ENCODE measurements at places on chromosomes 5 and 9.

- DNase-seq, result peak; percentile 61
These were observed 26.2 kb upstream of the RICTOR start for GRCh38 chr5:39100301-39100850.

- peak; percentile 89 for DNase-seq
These were observed 21.3 kb downstream of the GALNT10 start for GRCh38 chr5:154211641-154212390.

DNA sequence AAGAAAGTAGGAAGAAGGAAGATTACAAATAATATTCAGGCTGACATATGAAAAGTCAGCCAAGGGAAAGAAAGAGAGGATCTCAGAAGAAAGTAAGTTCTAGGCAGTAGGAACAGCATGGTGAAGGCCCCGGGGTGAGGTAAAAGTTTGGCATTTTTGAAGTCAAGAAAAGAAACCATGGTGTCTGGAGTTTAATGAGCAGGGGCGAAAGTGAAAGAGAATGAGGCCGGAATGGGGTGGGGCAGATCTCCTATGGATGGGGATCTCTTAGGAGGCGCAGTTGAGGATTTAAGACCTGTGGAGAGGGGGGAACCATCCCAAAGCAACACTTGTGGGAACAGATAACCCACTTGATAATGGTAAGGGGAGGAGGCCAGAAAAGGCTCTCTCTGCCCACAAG is 42.3 kb upstream of the SMAD5 start:
- DNase-seq, result no peak

- DNase-seq, result no peak
These were observed 71.0 kb downstream of the SV2C start for GRCh38 chr5:76154009-76154690.

- DNase-seq, result peak; percentile 61
These were observed 65.5 kb upstream of the SPTLC1 start for GRCh38 chr9:92180669-92181181.

- peak; percentile 49 for DNase-seq
These were observed 53.7 kb downstream of the RGMB start for GRCh38 chr5:98827161-98827560.

DNA sequence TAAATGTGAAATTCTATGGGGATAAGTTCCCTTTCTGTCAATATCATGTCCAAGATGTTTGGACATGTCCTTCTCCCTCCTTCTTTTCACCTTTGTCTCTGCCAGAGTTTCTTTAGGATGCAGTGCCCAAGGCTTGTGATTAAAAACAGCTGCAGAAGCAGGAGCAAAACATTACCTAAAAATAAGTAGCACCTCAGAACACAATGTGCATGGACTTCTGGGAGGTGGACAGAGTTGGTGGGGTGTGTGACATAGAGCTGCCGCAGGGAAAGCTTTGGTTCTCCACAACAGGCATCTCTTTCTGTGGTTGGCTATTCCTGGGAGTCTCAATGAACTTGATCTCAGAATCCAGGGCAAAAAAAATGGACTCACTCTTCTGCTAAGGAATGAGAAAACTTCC is 97.0 kb downstream of the SEC61B start:
- no peak for DNase-seq

DNA sequence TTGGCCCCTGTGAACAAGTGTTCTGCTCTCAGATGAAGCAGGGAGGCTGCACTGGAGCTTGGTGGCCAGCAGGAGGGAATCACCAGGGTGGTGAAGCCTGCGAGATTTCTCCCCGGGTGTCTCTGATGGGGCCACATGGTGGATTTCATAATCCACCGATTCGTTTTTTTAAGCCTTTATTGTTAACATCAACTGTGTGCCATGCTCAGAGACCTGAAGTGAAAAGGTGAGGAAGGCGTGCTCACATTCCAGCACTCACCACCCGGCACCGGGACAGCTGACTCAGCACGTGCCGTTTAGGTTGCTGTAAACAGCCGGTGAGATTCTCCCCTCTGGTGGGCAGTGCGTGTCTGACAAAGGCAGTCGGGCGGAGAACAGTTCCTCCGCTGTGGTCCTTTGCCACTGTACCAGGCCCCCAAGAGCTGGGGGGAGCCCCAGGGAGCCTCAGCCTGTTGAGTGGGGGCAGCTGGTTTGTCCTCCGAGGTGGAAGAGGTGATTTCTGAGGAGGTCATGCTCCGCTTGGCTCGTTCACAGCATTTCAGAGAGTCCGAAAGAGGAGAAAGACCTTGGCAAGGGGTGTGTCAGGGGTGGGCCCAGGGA is 12.7 kb upstream of the AHRR start:
- peak; percentile 54 for DNase-seq

DNA sequence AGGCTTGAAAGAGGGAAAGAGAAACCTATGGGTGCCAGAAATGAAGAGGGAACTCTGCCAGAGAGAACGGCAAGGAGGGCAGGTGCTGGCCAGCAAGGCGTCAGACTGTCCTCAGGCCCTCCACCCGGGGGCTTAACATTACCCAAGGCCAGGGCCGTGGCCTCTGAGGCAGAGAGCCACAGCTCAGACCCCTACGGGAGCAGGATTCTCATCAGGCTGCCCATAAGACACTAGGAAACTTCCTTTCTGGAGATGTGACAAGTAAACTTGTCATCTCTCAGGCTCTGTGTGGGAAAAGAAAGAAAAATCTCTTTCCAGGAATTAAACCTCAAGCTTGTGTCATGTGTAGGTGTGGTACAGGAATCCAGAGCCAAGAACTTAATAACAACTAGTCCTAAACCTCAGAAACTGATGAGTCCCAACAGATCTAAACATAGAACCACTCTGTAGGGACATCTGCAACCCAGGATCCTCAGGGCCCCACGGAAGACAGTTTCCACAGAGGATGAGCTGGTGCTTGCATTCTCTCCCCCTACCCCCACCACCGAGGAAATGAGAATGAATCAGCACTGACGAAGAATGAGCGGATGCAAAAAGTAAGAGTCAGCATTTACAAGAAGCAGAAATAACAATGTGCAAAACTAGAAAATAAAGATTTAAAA is 74.3 kb downstream of the DCP2 start:
- peak; percentile 86 for DNase-seq

DNA sequence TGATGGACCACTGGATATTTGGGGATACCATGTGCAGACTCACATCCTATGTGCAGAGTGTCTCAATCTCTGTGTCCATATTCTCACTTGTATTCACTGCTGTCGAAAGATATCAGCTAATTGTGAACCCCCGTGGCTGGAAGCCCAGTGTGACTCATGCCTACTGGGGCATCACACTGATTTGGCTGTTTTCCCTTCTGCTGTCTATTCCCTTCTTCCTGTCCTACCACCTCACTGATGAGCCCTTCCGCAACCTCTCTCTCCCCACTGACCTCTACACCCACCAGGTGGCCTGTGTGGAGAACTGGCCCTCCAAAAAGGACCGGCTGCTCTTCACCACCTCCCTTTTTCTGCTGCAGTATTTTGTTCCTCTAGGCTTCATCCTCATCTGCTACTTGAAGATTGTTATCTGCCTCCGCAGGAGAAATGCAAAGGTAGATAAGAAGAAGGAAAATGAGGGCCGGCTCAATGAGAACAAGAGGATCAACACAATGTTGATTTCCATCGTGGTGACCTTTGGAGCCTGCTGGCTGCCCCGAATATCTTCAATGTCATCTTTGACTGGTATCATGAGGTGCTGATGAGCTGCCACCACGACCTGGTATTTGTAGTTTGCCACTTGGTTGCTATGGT is 54.5 kb upstream of the HNRNPA0 start:
- no peak for DNase-seq

DNA sequence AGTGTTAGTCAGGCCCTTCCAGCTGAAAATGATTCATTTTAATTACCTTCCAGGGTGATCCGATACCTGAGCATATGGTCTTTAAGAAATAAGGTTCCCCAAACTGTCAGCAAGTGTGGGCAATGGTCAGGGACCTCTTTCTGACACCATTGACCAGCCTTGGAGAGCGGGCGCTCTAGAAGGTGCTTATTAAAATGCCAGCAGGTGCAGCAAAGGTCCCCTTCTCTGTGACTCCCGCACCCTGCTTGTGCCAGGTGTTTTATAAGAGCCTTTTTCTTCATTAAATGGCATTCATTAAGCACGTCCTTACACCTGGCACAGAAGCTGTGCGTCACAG is 85.3 kb downstream of the MVB12B start:
- DNase-seq, result no peak

GRCh38 chr5:113048931-113049330 is 72.3 kb downstream of the DCP2 start:
- DNase-seq, result no peak

GRCh38 chr5:2018390-2018724 is 135.6 kb upstream of the IRX4 start:
- no peak for DNase-seq

DNA sequence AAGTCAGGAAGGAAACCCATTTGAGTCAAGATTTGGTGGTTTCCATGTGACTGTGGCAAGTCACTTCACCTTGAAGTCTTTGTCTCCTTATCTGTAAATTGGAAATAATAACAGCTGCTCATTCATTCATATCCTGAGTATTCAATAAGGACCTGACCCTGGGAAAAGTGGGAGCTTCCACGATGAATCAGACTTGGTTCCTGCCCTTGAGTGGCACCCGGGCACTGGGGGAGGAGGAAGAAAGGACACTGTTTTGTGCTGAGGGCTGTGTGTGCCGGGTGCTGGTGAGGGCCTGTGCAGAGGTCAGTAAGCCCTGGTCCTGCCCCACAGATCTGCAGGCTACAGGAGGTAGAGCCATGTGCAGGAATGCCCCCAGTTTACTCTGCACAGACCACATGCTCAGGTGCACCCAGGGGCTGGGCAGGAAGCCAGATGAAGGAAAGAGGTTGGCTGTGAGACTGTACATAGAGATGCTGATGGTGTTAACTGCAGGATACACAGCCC is 6.8 kb downstream of the NDST1 start:
- DNase-seq, result peak; percentile 39

DNA sequence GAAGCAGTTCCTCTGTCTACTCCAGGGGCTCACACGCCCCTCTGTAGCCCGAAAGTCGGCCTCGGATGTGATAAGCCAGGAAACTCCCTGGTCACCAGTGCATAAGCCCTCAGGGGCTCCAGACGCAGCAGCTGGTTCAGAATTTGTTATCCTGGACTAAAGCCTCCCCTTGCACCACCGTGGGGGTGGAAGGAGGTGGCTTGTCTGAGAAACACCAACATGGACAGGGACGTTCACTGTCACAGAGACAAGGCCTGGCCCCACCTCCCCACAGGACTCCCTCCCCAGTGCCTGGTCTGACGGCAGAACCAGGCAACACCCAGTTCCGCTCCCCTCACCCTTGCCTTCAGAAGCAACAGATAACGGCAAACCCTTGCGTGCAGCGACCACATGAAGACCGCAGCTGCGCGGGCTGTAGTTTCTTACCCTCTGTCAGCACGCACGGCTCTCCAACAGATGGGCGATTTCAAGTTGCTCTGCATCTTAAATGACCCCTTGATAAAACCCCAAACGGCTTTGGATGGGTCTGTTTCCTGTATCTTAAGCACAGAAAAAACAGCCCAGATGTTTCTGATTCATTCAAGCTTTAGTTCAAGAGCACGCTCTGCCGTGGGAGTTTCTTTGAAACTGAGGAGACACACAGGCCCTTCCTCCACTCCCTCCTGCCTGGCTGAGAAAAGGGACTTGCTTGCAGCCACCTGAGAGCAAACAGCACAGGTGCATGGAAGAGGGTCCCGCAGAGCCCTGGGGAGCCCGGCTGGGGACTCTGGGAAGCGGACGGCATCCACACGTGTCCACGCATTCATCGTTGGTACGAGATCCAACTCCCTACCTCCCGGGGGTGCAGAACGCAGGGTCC is 44.7 kb upstream of the NKD2 start:
- peak; percentile 77 for DNase-seq

DNA sequence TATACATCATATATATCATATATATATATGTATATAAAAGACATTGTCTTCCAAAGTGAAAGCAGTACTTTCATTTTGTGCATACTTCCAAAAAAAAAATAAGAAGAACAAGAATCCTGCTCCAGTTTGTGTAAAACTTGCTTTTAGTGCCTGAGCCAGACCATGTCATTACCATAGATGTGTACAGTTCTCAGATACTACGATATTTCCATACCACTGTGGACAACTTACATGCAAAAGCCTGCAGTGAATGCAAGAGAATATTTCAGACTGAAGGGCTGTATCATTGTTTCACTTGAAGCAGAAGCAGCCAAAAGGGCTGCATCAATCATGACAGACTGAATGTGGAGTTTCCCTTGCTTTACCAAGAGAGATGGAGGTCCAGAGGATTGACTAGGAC is 72.6 kb upstream of the CYLC2 start:
- DNase-seq, result no peak

DNA sequence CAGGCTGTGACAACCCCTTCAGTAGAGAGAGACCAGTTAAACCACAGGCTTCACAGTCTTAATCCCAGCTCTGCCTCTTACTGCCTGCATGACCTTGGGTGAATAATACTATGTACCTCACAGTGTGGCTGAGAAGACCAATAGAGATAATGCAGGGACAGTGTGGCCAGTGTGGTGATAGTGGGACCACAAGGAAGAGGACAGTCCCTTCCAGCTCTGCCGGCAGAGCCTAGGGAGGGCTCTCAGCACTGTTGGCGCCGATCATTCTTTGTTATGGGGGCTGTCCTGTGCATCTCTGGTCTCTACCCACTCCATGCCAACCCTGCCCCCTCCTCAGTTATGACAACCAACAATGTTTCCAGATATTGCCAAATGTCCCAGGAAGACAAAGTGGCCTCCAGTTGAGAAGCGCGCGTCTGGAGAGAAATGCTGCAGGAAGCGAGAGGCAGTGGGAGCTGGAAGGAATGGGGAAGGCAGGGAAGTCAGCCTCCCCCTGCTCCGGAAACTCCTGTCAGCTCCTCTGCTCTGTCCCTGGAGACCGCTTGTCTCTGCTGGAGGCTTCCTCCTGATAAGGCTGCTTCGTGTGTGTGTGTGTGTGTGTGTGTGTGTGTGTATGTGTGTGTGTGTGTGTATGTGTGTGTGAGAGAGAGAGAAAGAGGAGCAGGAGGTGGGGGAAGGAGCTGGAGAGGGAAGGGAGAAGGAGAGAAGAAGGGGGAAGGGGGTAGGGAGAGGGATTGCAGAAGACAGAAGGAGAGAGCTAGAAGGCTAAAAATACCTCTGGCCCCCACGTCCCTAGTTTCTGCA is 31.8 kb upstream of the FABP6 start:
- DNase-seq, result peak; percentile 70

DNA sequence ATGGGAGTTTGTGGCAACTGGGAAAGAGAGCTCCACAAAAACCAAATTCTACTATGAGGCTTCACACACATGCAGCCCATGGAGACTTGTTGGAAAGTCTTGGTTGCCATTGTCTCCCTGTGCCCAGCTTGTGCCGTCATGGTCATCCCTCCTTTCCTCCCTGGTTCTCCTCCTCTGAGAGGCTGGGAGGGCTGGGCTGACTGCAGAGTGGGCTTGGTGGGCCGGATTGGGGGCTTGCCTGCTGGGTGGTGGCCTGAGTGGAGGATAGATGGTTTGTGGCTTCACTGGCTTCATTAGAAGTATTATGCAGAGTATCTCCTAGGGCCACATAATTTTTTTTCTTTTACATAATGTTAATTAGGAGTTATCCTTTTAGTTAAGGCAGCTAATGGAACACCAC is 52.3 kb upstream of the IRX2 start:
- DNase-seq, result no peak
